ENCODE measurements at places on chromosomes 4 and X.

DNA sequence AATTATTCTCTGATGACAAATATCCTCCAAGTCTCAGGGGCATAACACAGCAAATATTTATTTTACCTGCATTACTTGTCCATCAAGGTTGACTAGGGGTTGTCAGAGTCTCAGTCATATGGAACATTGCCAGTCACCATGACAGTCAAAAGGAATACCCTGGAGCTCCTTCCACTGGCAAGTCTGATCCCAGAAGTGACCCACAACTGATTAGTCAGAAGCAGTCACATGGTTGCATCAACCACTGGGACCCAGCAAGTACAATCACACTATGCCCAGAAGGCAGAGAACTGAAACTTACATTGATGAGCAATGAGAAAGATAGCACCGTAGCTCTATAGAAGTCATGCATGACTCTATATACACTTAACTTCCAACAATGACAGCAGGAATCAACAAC is 41.9 kb upstream of the SOD3 start:
- no peak for DNase-seq

DNA sequence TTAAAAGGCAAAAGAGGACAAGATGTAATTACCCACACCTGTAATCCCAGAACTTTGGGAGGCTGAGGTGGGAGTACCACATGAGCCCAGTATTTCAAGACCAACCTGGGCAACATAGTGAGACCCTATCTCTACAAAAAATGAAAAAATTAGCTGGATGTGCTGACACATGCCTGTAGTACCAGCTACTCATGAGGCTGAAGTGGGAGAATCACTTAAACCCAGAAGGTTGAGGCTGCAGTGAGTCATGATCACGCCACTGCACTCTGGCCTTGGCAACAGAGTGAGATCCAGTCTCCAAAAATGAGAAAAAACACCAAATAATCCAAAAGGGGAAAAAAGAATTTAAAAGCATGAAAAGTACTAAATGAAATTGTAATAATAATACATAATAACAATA is 30.8 kb downstream of the NR0B1 start:
- DNase-seq: no peak

DNA sequence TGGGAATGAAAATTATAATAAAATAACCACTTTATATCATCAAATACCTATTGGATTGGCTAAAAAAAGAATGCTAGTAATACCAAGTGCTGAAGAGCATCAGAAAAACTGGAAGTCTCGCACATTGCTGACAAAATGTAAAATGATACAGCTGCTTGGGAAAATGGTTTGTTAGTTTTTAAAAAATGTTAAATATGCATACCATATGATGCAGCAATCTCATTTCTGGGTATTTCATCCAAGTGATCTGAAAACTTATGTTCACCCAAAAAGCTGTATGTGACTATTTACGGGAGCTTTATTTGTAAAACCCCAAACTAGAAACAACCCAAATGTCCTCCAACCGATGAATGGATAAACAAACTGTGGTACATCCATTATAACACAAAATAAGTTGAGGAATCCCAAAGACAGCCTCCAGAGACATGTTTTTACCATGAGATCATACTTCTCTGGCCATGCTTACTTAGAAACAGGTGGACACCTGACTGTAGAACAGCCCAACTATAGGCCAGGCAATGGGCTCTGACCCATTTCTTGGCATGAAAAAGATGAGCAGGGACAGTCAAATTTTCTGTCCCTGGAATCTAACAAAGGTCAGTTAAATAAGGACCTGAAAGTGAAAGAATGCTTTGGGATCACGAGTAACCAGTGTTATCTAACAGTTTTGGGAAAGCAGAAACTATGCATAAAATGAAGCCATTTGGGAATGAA is 47.5 kb upstream of the FAM120C start:
- DNase-seq: no peak

- no peak for DNase-seq
Measured at GRCh38 chr4:183638436-183638835, 20.5 kb downstream of the RWDD4 start.

DNA sequence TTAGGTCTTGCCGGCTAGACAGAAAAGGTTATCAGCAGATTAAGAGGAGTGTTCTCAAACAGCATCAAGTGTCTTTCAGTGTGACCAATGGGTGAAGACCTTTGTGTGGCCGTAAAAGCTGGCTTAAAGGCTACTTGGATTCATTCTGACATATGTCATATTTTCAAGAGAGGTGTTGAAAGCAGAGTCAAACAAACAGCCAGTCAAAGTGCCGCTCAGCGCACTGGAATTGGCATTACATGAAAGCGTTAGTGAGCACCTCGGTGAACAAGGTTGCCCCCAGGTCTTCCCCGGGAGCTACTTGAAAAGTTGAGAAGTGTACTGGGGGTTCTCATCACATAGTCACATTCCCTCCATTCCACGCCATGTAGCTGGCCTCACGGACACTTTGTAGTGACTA is 148.9 kb downstream of the SOX3 start:
- no peak for DNase-seq

DNA sequence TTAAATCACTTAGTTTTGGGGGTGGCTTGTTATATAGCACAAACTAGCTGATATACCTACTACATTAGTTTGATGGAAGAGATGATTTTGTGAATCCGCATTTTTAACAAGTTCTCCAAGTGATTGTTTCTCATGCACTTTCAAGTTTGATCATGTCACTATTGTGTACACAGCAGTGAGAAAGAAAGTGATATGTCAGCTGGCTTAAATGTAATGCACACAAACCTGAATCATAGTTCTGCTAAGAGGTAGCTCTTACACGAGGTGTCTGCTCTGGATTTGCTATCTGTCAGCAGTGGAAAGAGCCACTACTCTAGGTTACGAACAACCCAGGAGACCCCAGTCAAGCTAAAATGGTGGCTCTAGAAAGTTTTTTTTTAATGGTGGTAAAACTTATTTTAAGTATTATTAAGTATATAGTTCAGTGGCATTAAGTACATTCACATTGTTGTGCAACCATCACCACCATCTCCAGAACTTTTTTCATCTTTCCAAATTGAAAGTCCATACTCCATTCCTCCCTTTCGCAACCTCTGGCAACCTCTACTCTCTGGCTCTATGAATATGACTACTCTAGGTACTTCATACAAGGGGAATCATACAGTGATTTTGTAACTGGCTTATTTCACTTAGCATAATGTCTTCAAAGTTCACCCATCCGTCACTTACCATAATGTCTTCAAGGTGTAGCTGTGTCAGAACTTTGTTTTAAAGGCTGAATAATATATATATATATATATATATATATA is 147.3 kb downstream of the HS6ST2 start:
- no peak for DNase-seq

- DNase-seq: no peak
Measured at GRCh38 chrX:136260776-136261175, 9.6 kb upstream of the MAP7D3 start.

GRCh38 chrX:120408168-120408567 is 46.3 kb downstream of the ATP1B4 start:
- DNase-seq: no peak

GRCh38 chrX:41692162-41692749 is 3.5 kb downstream of the GPR34 start:
- DNase-seq: no peak

DNA sequence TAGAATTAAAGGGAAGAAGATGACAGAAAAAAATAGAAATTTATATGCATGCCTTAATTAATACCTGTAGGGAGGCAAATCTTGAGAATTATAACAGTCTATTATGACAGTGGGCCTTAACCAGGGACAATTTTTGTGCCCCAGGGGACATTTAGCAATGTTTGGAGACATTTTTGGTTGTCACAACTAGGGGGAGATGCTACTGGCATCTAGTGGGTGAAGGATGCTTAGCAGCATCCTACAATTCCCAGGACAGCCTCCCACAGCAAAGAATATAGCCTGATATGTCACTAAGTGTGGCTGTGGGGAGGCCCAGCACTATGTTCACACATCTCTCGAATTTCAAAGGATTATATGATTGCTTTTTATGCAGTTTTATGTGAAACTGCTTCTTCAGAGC is 10.5 kb downstream of the GPR82 start:
- DNase-seq: no peak

DNA sequence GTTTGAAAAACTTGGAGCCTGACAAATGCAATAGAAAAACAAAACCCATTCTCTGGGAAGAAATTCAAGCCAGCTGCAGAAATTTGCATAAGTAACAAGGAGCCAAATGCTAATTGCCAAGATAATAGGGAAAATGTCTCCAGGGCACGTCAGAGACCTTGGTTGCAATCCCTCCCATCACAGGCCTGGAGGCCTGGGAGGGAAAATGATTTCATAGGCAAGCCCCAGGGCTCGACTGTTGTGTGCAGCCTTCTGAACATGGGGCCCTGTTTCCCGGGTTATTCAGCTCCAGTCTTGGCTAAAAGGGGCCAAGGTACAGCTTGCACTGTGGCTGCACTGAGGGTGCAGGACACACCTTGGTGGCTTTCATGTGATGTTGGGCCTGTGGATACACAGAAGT is 760.4 kb upstream of the PABPC4L start:
- DNase-seq: no peak

DNA sequence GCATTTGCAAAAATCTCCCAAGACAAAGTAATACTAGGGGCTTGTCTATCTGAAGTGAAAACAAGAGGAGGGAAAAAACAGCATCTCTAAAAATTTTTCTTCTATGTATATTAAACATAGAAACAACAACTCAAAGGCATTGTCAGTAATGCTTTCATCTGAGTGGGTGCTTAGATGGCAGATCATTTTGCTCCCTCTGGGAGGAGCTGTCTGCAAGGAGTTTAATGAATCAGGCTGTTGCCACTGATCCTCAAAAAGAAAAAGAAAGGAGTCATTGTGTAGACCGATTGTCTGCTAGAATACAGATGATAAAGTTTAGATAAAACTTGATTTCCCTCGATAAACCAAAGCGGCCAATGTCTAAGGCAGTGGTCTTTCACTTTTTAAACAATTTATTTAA is 49.7 kb upstream of the KLHL8 start:
- DNase-seq: no peak

- no peak for DNase-seq
Measured at GRCh38 chr4:83231620-83232076, 53.0 kb downstream of the COQ2 start.

DNA sequence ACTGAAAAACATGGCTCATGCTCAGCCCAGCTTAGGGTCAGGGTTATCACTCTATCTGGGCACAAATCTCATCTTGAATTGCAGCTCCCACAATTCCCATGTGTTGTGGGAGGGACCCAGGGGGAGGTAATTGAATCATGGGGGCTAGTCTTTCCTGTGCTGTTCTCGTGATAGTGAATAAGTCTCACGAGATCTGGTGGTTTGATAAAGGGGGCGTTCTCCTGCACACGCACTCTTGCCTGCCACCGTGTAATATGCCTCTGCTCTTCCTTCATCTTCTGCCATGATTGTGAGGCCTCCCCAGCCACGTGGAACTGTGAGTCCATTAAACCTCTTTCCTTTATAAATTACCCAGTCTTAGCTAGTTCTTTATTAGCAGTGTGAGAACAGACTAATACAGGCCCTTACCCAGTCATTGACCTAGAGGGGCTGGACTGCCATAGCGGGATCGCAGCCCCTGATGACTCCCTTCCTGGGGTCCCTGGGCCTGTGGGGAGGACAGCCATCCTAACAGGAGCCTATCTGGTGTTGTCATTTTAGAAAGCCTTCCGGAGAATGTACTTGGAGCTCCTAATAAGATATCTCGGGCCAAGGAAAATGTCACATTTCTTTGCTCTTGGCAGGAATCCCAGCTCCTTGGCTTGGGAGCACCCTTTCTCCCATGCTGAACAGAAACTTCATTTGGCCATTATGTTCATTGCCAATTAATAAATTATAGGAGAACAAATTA is 112.6 kb downstream of the PHKA2 start:
- DNase-seq: no peak

DNA sequence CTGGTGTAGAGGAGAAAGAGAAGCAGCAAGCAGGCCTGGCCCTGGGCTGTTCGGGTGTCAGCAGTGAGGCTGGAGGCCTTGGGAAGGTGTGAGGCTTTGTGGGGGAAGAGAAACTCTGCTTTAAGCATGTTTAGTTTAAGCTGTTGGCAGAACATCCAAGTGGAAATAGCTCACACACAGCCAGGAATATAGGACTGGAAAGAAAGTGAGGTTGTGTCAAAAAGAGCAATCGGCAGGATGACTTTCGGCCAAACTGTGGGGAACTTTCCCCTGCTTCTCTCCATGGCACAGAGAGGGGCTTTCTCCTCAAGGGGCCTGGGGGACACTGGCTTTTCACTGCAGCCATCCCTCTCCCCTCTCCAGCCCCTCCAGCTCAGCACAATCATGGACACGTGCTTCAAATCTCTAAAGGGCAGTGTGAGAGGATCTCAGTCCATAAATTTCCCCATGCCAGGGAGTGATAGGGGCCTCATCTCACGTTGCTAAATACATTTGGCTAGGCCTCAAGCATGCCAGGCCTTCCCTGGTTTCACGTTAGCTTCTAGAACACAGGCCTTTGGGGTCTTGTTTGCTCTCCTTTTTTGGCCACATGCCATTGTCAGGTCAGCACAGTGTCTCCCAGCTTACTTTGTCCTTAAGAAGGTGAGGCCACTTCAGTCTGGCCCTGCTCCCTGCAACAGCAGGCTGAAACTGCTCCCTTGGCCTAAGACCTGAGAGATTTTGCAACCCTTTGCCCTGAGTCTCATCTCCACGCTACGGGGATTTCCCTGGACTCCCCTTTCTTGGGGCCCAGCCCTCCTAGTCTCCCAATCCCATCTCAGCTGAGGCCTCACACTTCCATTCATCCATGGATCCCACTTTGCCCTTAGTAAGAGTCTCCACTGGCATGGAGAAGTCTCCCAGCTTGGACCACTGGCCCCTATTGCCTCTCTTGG is 8.3 kb upstream of the CITED1 start:
- no peak for DNase-seq

- no peak for DNase-seq
Measured at GRCh38 chrX:23871905-23872546, 35.7 kb downstream of the APOO start.

- no peak for DNase-seq
Measured at GRCh38 chr4:141637565-141637964, 1.2 kb downstream of the IL15 start.

DNA sequence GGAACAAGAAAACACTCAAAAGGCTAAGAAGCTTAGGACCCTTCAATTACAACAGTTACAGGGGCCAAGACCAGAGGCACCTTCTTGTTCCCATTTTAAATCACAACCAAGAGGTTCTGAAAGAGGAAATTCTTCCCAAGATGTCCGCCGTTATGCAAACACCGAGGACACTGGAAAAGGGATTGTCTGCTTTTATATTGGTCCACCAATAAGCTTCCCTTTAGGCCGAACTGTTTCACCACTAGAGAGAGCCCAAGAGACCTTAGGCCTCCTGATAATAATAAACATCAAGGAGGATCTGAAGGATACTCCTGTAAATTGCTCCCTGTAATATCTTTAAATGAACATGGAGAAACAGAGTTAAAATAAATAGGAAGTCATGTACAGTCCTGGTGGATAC is 92.6 kb upstream of the NLRP2B start:
- no peak for DNase-seq

Measured in activated CD8-positive, alpha-beta memory T cell treated with anti-CD3 and anti-CD28 coated beads for 4 hours (primary cell).